ENCODE measurements at places on chromosomes 1 and 21.

DNA sequence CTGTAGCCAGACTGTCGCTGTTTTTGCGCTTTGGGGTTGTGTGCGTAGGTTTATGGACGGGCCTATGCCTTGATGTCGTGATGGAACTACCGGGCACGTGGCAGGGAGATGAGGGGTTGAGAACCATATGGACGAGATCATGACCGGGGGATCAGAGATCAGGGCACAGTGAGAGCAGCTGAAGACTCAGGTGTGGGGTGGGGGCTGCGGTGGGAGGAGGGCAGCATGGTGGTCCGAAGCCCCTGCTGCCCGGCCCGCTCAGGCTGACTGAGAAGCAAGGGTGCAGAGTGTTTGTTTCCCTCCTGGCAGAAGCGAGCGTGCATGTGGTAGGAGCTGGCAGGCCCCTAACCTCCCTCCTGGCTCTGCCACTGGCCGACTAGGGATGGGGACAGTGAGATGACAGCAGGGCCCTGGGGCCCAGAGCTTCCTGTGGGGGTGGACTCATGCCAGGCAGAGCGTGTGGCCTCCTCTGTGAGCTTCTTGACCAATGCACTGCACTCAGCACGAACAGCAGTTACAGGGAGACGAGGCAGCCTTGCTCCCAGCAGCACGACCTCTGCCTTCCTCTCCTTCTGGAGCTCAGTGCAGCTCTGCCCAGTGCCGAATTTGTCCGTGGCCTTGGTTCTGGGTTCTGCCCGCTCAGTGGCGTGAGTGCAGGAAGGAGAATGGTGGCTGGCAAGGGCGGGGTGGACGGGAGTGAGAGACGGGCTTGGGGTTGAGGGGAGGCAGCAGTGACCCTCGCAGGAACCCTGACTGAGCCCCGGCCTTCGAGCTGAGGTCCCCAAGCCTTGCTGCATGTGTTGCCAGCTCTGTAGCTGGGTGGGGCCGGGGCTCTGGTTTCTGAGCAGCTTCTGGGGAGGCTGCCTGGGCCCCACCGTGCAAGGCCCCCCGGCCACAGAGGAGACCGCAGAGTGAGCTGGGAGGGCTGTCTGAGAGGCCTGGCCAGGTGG lies 22.2 kb upstream of the LRRC3 start:
- DNase-seq: no peak

DNA sequence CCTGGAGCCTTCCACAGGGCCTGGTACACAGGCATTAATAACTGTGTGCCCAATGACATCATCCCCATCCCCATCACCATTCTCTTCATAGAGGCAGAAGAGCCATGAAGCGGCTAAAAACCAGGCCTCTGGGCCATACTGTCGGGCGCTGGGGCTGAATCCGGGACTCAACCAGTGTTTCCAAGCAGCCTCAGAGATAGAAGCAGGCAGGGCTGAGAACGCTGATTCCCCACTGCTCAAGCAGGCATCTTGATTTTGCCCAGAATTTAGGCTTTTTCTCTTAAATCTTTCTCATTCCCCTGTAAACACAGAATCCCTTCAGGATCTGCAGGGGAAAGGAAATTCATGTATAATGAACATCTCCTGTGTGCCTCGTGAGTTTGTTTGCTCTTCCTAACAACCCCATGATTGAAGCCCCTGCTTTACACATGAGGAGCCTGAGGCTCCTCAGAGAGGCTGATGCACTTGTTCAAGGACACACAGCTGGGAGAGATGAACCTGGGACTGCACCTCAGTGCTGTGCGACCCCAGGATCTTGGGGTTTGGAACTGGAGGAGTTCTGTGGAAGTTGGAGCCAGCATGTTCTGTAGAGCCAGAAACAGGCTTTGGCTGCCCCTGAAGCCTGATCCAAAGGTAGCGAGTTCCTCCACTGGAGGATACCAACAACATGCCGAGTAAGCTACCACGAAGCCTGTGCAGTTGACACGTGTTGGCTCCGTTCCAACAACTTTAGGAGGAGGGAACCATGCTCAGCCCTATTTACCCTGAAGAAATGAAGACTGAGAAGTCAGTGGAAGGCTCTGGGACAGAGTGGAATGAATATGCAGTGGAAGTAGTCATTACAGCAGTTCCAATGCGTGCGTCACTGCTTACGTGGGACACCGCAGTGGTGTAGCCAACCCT lies 55.5 kb downstream of the EDN2 start:
- no peak for DNase-seq

- no peak for DNase-seq
Observed at GRCh38 chr1:20083178-20083944, 13.4 kb downstream of the PLA2G5 start.

DNA sequence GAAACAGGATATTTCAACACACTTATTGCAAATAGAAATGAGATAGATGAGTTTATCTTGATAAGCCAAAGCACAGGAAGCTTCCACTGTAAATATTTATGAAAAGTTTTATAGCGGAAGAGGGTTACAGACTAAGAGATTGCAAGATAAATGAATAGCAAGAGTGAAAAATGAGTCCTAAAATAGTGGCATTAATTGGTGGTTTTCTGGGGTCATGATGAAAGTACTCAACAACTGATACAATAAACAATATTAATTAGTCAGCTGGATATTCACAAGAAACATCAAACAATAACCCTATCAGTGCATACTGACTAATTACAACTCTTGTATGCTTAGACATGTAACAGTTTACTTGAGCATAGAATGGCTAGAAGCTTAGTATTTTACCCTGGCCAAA lies 154.8 kb upstream of the CHODL start:
- DNase-seq: no peak

DNA sequence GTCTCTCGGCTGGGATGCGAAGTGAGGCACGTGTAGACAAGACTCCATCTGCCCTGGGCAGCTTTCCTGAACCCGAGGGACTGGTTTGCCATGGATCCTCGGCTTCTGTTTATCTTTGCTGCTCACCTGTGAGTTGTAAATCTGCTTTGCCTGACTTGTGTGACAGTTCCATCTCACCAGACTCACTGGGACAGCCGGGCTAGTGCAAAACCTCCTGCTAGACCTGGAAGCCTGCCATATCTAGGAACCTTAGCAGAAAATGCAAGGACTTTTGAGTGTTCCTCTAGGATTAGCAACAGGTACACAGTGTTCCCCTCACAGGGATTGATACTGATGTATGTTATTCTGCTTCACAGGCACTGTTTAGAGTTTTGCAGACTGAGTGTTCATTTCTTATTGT lies 218.6 kb downstream of the URB2 start:
- no peak for DNase-seq

DNA sequence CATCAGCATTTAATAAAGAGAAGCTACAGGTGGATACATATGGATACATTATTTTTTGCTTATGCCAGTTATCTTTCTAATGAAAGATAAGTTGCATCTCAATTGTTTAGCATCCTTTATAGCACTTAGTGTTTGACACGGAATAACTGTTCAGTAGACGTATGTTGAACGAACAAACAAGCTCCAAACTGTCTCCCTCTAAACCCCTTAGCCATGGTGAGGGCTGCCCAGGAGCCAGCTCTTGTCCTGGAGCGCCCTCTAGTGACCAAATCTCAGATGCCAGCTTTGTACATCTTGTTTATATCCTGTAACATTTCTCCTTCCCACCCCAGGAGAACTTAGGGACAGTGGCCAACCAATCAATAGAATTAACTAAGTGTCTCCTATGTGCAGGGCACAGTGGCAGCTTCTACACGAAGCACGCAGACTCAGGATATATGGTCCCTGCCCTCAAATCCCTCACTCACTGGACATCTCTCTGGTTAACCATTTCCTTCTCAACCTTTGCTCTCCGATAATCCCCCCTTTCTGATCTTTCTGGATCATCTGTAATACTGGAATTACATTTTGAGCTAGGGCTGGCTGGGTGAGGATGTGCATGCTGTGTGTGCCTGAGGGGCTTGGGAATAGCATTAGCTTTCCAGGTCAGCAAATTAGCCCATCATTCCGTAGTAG lies 22.9 kb downstream of the KCNA10 start:
- peak; percentile 85 for DNase-seq

DNA sequence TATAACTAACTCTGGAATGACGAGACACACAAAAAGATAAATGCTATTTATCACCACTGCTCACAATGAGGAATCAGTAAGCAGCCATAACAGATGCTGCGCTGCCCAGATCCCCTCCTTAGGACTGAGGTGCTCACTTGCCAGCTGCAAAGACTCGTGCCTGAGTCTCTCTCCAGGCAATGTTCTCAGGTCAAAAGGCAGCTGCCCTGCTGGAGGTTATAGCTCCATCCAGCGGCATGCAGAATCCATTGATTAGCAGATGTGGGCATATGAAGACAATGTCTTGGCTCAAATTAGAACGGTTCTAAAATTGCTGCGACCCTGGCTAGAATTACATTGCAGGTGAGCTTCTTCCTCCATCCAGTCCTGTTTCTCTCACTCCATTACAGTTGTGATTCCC lies 328.2 kb upstream of the CHRM3 start:
- DNase-seq: no peak

- no peak for DNase-seq
Observed at GRCh38 chr1:80582980-80583379, 1217.8 kb upstream of the ADGRL2 start.

DNA sequence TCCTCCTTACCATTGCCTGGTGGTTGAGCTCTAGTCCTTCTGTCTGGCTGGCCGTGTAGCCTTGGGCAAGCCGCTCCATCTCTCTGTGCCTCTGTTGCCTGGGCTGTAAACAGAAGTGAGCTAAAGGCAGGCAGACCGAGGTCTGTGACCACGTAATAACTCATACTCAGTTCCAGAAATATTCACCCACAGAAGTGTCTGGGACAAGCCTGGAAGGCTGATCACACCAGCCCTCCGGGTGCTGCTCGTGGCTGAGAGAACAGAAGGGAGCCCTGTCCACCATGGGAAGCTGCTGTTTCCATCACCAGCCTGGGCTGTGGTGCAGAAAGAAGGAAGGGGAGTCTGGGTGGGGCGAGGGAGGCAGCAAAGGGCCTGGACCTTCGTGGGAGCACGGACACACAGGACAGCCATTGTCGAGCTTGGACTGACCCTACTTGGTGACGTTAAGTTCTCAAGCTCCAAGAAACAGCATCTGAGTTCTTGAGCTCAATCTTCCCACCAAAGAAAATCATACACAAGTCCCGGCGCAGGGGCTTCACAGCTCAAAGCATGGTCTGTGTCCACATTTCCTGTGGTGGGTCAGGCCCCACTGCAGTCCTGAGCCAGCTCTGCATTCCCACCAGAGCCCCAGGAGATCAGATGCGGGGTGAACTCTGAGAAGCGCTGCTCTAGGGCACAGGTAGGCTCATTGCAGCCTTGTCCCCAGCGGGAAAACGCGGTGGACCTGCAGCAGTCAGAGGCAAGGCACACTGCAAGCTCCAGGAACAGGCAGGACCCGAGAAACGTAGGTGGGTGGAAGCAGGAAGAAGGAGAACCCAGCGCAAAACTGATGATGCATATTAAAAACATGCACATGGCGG lies 61.8 kb downstream of the RUNX3 start:
- DNase-seq: no peak

DNA sequence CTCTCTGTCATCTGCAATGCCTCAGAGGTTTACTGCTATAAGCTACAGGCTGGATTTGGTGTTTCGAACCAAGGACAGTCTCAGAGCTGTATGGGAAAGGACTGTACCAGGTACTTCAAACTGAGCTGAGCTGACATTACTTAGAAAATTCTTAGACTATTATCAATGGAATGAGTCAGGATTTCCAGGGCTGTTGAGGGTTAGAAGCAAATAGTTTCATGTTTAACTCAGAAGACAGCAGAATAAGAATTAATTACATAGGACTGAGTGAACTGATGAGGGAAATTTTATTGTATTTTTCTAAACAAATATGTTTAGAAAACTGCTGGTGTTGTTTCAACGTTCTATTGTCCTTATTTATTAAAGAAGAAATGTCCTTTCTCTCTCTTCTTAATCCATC lies 74.3 kb upstream of the CAPZB start:
- DNase-seq: no peak

DNA sequence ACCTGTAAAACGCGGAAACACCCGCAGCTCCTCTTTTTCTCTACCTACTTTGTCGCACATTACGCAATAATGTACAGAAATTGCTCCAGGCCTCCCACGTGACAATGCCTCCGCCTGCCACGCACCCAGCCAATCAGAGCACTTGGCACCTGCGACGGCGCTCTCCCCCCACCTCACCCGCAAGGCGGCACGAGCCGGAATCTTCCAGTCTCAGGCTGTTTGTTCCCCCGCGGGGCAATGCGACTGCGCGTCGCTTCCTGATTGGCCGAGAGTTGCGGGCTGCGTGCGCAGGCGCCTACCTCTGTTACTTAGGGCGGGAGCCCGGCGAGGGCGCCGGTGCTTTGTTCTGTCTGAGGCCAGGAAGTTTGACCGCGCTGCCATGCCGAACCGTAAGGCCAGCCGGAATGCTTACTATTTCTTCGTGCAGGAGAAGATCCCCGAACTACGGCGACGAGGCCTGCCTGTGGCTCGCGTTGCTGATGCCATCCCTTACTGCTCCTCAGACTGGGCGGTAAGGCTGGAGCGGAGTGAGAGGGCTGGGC lies at the start of gene MAEL:
Gene MAEL (plus strand): TSS at position 307 of the 542 bp plus-strand sequence. CDS start 73 bp downstream, at position 380.
- DNase-seq: no peak

- no peak for DNase-seq
Observed at GRCh38 chr1:58664881-58665280, 35.0 kb downstream of the MYSM1 start.

- DNase-seq: no peak
Observed at GRCh38 chr1:11795238-11795890, 10.4 kb downstream of the MTHFR start.

- DNase-seq: peak; percentile 32
Observed at GRCh38 chr1:204493145-204493983, 1.2 kb downstream of the PIK3C2B start.

GRCh38 chr1:22861764-22862440 lies 110.8 kb downstream of the LACTBL1 start:
- peak; percentile 18 for DNase-seq

DNA sequence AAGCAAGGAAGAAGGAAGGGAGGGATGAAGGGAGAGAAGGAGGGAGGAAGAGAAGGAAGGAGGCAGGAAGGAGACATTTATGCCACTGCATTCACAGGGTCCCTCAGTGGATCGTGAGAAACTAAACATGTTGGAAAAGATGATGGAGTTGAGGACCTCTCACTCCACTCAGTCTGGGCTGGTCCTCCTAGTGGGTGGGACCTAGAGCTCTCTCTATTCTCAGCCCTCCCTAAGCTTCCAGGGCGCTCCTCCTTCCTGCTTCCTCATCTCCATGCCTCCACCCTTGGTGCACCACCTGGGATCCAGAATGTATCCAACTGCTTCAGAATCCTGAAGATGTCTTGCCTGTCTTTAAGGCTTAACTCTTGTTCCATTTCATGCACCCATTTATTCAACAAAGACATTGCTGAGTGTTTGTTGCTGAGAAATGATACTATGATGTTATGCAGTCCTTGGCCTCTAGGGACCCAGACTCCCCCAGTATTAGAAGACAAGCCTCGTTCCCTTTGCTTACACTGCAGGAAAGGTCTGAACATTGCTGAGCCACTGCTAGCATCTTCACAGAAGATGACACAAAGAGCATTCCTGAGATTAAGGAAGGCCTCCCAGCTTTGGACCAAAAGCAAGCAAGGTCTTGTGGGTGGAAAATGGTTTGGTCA lies 88.5 kb downstream of the BEND5 start:
- DNase-seq: no peak

GRCh38 chr1:84929581-84929980 lies 36.6 kb upstream of the LPAR3 start:
- DNase-seq: no peak

GRCh38 chr1:188128761-188129160 lies 1300.0 kb downstream of the PLA2G4A start:
- DNase-seq: no peak

GRCh38 chr1:9416506-9416905 lies 122.8 kb upstream of the SLC25A33 start:
- no peak for DNase-seq
